NT2/D1 (cell line): ENCODE measurements at places on chromosomes 6 and 20.

- no peak for DNase-seq
Observed at GRCh38 chr6:35710241-35710847, 21.6 kb upstream of the FKBP5 start.

DNA sequence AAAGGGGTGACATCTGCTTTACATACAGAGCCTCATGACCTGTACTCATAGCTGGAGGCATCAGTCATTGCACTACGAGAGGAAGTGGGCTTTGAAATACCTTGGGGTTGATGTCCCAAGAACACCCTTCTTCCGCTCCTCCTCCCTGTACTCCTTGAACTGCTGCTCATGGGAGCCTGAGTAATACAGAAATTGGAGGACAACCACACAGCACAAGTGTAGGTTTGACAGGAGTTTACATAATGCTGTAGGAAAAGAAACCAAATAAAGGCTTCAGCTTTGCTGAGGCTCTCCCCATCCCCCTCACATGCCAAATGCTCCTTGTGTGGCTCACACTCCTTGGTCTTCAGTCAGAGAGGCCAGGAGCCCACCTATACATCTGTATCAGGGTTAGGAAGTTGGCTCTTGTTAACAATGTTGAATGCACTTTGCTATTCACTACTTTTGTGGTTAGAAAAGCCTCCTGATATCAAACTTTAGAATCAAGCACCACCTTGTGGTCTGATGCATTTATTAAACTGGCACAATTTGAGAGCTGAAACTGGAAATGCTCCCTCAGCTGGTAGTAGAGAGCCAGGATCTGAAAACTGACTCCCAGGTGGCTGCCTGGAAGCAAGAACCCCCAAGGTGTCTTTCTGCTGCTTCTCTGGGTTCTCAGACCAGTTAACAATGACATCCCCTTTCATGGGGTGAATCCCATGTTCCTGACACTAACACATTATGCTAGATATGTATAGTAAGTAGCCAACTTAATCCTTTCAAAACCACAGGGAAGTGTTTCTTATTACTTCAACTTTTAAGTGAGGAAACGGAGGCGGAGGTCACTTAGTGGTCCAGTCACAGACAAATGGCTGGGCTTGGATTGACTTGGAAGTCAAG is 56.2 kb upstream of the EDN1 start:
- peak; percentile 11 for DNase-seq

DNA sequence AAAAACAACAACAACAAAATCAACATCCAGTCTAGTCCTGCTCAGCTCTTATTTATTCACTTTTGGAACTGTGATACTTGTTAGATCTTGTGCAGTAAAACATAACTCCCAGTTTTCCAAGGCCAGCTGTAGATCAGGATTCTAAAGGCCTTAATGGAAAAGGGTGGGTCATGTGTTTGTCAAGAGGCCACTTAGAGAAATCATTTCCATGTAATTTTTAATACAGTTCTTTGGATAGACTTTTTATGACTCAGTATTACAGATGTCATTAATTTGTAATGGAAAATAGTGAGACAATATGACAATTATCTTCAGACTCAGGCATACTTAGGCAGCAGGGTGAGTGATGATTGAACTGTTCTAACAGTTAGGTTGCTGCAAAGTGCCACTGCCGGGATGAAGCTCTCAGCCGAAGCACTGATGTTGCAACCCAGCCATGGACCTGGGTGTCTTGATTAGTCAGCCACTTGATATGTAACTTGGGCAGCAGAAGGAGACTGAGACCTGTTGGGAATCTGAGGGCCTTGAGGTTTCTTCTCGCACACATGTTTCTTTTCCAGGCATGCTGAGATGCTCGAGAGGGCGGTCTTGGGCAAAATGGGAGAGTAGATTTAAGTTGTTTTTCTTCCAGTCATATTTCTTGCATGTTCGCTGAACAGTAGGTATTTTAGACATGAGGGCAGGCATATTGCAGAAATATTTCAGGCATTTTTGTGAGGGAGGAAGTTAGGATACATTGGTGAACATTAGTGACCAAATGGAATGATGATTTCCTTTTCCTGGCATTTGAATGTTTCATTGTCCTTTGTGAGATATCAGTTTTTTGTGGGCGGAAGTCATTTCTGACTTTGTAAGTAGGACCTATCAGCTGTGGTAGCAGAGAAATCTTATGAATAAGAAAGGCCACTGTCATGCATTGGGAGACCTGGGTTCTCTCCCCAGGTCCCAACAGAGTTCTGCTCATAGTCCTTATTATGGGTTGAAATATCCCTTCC is 52.3 kb downstream of the SLX4IP start:
- no peak for DNase-seq

DNA sequence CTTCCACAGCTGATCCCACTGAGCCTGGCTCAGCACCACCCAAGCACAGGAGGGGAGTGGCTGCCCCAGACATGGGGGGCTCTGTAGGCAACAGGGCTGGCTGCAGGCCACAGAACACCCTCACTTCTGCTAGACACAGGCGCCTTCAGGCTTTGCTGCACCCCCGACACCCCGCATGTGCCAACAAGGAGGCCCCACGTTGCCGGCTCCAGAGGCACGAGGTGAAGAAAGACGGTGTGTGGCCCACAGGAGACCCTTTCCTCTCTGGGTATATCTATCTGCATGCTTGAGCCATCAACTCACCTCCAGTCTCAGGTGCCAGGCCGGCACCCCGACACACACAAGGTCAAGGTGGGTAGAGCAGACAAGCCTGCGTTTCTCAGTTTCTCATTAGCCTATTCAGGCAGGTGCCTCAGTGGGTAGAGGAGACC is 158.3 kb downstream of the DLL1 start:
- no peak for DNase-seq

DNA sequence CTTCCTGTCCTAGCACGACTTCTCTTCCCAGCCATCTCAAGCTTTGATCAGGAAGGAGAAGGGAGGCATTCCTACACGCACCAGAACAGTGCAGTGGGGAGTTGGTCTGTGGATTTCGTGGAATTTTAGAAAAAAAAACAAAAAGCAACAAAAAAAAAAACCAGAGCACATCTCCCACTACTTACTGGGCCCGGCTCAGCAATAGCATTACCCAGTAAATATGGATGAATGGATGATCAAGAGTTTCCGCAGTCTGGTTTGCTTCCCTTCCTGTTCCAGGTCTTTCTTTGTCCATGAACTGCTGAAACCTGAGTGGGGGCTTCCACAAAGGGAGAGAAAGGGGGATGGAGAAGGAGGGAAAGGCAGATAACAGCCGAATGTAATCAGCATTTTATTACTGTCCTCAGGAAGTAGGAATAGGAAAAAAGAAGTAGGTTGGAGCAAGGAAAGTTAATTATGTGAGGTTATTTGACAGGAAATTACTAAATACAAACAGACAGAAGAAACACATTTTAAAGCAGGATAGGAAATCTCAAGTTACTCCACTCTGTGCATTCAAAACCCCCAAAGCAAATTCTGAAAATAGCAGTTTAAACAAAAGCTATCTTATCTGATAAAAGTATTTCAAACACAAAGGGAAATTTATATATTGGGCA is 349.0 kb downstream of the PRL start:
- DNase-seq, result no peak

DNA sequence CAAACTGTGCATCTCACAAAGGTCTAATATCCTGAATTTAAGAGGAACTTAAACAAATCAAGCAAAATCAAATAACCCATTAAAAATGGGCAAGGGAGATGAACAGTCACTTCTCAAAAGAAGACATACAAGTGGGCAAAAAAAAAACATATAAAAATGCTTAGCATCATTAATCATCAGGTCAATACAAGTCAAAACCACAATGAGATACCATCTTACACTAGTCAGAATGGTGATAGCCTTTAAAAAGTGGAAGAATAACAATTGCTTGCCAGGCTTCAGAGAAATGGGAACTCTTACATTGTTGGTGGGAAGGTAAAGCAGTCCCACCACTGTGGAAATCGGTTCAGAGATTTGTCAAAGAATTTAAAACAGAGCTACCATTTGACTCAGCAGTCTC is 646.7 kb upstream of the PTCHD4 start:
- no peak for DNase-seq

GRCh38 chr6:110039981-110040383 is 61.9 kb downstream of the GPR6 start:
- no peak for DNase-seq

DNA sequence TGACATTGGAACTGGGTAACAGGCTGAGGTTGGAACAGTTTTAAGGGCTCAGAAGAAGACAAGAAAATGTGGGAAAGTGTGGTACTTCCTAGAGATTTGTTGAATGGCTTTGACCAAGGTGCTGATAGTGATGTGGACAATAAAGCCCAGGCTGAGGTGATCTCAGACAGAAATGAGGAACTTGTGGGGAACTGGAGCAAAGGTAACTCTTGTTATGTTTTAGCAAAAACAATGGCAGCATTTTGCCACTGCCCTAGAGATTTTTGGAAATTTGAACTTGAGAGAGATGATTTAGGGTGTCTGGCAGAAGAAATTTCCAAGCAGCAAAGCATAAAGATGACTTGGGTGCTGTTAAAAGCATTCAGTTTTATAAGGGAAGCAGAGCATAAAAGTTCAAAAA is 474.7 kb upstream of the ADGRB3 start:
- DNase-seq, result no peak

GRCh38 chr6:87922196-87922946 is 125.3 kb upstream of the SPACA1 start:
- no peak for DNase-seq

- peak; percentile 72 for DNase-seq
Observed at GRCh38 chr20:47181056-47181862, 175.2 kb downstream of the ZMYND8 start.

DNA sequence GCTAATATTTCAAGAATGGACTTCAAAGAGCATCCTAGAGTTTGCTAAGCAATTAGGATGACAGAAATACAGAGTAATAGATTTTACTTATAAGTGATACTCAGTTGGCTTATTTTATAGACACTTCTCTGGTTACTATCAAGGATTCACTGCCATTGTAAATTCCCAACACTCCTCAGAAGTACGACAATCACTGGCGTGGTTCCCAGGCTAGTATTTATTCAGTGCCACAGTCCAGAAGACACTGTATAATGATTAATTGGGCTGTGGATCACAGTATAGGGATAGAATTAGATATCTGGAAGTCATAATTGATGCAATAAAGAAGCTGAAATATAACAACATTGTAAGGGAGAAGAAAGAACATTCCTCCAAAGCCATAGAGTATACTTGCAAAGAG is 15.7 kb downstream of the MANEA start:
- DNase-seq, result no peak

DNA sequence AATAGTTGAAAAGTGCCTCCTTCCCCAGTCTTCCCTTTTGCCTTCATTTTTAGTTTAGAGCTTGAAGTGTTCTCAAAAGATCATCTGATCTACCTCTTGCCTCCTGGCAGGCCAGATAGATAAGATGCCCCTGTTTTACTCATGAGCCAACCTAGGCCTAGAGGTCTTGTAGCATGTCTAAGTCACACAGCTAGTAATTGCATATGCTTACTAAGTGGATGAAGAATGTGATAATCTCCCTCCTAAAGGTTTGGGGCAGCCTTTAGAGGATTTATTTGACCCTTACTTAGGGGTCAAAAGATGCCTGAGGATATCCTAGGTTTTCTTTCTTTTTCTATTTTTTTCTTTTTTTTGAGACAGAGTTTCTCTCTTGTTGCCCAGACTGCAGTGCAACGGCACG is 2.1 kb downstream of the C6orf141 start:
- no peak for DNase-seq

DNA sequence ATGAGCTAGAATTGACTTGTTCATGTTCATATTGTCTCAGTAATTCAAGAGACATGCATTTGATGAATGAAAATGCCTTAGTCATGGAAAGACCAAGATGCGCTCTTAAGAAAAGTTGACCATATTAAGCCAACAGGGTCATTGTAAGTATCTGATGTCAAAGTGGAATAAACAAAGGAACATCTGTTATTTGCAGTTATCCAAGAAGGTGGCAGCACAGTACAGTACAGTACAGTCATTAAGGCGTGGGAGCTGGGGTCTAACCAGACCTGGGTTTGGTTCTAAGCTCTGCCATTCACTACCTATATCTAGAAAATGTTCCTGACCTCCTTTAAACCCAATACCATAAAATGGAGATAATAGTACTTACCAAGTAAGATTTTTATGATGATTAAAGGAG is 178.1 kb downstream of the BACH2 start:
- DNase-seq, result no peak

DNA sequence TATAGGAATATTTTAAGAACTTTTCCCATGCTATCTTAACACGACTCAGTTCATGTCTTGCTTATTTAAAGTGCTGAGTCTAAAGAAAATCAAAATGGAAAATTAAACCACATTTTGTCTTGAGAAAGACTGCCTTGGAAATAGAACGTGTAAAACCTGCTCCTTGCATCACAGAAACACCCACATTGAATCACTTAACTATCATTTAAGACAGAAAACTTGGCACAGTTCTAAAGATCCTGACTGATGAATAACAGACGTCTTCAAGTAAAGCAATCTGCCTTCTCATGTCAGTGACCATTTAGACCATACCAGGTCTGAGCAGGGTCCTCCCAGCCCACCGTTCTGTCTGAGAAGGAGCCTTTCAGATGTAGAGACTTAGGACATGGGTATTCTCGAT is 7.4 kb downstream of the PERP start:
- DNase-seq, result no peak
